Activated T-helper 1 cell treated with Interleukin-2 at 50 U/mL for 16 hours (primary cell): ENCODE measurements at places on chromosomes 5 and 9.

- DNase-seq = no peak
Observed at GRCh38 chr5:149386166-149386565, 7.1 kb upstream of the IL17B start.

DNA sequence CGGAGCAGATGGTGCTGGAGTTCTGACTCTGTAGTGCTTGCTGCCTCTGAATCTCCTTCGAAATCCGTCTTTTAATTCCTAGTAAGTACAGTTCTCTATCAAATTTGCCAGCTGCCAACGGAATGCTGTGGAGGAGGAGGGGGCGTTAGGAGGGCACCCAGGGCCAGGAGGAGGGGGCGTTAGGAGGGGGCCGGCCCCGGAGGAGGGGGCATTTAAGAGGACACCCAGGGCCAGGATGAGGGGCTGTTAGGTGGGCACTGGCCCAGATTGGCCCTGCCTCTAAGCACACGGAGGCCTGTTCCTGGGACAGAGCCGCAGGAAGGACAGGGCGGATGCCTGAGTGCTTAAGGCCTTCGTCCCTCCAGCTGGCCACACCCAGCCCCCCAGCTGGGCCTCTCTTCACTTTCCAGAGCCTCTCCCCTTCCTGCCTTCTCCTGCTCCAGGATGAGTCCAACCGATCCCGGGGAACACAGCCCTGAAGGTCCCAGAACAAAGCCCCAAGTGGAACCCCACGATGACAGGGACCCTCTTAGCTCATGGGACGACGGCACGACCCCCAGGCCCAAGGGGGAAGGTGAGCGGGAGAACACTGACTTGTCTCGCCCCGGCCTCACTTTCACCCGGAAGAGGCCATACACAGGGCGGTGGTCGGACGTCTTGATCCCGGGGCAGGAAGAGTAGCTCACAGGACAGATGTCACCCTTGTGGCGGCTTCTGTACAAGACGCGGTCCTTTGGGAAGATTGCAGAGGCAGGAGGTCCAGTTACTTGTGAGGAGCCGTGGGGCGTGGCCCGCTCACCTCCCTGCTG is 9.8 kb downstream of the INPP5E start:
- DNase-seq = no peak

GRCh38 chr5:1882337-1883119 is at the start of gene IRX4:
Gene IRX4, minus strand, starts transcription at chr5:1882925. Its CDS starts 278 bp downstream, at chr5:1882647.
- DNase-seq = no peak

GRCh38 chr5:11814373-11814772 is 89.9 kb downstream of the CTNND2 start:
- DNase-seq = no peak

DNA sequence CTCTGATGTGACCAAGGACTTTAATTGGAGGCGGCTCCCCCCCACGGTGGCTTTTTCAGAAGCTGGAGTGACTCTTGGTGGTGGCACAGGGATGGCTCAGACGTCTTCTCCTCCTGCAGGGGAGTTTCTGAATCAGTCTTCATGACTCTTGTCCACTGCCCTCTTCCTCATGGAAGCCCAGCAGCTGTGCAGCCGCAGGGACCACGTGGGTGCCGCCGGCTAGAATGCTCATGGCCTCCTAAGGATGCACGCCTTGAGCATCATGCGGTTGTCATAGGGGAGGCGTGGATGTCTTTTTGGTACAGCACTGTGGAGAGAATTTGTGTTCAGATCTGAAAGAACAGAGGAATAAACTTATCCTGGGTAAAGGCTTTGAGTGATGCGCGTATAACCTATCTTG is 1.3 kb downstream of the TEX53 start:
- DNase-seq = no peak

DNA sequence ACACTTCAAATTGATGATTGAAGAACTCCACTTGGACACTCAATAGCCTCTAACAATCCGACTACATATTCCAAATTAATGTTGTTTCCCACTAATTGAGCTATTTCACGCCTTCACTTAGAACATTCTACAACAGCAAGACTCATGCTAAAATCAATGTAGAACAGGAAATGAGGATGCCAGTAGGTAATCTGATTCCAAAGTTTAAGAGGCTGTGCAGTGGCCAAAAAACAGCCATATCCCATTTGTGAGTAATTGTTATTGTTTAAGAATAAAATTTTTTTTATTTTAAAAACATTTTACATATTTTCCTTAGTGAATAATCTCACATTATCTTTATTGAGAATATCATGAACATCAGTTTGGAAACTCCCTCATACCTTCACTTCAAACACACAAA is 35.7 kb upstream of the GHR start:
- no peak for DNase-seq

GRCh38 chr9:21141427-21141882 is at the start of gene IFNW1:
Gene IFNW1, minus strand, starts transcription at chr9:21141832. Its CDS starts 262 bp downstream, at chr9:21141570.
- DNase-seq = no peak

DNA sequence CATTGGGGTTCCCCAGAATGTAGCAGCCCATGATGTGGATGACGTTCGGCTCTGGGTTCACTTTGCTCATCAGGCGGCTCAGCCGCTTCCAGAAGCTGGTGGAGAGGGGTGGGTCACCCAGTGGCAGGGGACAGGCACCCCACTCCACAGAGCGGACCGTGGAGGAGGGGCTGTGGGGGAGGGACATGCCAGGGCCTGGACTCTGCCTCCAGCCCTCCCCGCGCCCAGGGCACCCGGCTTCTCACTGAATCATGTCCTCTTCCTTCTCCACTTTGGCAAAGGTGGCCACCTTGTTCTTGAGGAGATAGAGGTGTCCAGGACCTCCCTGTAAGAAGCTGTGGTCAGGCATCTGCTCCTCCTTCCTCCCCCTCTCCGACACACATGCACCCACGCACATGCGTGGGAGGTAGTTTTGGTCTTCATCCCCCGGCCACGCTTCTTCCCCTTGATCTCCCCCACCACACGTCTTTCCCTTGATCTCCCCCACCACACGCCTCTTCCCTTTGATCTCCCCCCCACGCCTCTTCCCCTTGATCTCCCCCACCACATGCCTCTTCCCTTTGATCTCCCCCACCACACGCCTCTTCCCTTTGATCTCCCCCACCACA is 8.9 kb upstream of the ENTPD8 start:
- DNase-seq = no peak

GRCh38 chr5:1527533-1528205 is 3.9 kb upstream of the LPCAT1 start:
- DNase-seq = no peak

- DNase-seq = no peak
Observed at GRCh38 chr9:5191985-5192384, 6.5 kb upstream of the INSL6 start.

DNA sequence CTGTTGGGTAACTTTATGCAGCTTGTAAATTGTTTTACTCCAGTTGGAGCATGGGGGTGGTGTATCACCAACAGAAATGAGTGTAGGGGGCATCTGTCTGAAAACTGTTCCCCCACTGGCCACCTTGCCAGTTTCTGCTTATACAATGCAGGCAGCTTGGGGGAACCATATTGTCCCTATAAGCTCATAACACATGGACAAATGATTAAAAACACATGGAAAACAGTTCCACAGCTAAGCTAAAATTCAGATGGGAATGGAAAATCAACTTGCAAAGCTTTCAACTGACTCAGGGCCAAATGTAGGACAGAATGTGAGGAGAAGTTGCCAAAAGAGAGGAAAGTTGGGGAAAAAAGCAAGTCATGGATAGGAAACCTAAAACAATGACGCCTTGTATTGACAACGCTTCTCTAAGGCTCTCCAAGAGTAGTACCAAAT is 7.9 kb upstream of the CER1 start:
- no peak for DNase-seq

DNA sequence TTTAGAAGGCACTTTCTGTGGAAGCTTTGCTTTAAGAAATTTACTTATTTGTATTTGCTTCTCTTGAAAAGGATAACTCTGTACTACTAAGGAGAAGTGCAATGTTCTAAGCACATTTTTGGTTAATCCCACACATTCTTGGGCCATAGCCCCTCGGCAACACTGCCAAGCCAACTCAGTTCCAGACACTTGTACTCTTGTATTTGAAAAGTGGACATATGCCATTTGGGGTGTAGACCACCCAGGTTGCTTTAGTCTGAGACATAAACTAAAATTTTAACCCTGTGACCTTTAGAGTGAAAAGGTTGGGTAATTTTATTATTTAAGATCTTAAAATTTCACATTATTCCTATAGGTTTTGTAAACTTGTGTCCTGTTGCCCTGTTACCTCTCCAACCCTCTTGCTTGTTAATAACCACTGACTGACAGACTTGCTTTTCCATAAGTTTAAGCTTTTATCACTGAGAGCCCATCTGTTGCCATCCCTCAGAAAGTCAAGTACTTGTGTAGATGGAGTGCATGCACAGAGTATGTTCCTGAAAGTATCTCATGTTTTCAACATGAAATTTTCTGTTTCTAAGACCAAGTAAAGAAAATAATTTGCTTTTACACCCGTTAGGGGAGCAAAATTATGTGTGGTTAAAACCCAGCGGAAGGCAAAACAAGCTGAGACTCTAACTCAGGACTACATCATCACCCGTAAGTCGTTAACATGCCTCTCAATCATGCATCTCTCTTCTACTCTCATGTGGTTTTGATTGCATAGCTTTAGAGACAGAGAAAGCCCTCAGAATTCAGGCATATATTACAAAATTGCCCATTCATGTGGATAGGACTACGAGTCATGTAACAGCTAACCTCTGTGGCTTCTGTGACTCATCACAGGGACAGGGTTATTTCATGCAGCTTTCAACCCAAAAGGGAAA is 117.3 kb downstream of the GDNF start:
- no peak for DNase-seq

DNA sequence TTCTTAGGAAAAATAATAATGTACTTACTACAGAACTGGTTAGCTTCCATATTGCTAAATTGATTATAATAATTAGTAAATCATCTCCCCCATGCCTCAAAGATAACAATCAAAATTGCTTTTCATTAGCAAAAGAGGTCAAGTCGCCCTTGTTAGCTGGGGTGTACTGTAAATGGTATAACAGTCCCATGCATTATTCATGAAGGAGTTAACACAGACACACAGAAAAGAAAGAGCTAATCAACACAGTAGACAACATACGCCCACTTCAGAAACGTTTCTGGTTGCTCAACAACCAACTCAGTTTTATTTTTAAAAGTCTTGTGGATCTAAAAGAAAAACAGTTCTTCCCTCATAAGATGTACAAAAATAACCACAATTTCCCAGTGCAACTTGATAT is 100.2 kb downstream of the MPDZ start:
- DNase-seq = no peak

DNA sequence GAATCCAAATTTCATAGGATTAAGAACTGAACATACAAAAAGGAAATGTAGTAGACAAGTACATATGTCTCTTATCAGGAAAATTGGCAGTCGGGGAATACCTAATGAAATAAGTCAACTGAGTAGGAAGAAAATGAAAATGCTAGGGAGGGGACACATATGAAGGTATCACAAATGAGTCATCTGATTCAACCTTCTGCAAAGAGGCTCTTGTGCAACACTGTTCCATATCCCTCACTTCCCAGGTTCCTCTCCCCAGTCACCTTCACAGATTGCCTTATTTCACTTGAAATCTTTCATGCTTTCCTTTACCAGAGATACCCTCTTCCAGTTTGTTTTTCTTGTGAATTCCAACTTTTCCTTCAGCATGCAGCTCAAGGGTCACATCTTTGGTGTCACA is 139.0 kb downstream of the RFX3 start:
- DNase-seq = no peak

- no peak for DNase-seq
Observed at GRCh38 chr5:65113771-65114170, 345.0 kb downstream of the CWC27 start.
